ENCODE measurements at places on chromosomes 5 and 9. TPM values are rescaled to one million over a fixed set of nuclear protein-coding genes. Genes with fewer than 3 reads are reported as not detected.
A peak's percentile ranks its signal among the peaks of the same experiment; 100 is the strongest.

- DNase-seq, result no peak
Observed at GRCh38 chr5:58946230-58946629, 363.4 kb downstream of the RAB3C start.

- no peak for DNase-seq
Observed at GRCh38 chr9:89801341-89801740, 196.5 kb downstream of the GADD45G start.

DNA sequence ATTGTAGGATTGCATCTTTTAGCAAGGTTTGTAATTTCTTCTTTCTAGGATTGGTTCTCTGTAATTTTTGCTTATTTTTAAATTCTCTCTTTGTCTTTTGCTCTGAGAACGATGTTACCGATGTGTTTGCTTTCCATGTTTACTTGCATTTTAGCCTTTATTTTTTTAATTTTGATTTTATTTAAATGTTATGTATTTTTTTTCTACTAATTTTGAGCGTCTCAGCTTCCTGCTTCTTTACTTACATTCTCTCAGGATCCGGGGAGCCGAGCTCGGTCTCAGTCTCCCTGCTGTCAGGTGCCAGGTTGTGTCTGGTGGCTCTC lies 20.9 kb downstream of the ANXA2R start:
- DNase-seq, result no peak

DNA sequence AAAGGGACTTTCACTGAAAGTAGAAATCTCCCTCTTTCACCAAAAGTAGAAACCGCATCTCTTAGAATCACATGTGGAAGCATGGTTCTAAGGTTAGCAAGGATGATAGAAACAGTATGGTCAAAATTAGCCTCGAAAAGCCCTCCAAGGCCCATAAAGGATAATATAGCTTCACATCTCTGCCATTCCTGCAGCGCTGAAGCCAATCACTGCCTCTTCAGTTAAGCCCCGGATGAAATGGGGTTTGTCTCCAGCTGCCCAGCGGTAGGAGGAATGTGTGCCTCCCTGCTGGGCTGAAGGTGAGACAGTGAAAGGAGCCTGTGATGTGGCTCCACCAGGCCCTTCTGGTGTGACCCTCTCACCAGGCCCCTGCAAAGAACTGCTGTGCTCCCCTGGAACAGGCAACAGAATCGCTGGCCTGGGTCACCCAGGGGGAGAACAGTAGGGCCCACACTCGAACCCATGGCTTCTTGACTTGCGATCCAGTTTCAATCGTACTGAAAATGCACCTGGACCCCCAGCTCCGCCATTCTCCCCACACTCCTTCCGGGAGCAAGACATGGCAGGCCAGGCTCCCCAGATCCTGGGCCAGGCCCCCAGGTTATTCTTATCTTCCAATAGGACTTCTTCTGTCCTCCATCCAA lies 47.2 kb downstream of the CAMK2A start:
- no peak for DNase-seq

DNA sequence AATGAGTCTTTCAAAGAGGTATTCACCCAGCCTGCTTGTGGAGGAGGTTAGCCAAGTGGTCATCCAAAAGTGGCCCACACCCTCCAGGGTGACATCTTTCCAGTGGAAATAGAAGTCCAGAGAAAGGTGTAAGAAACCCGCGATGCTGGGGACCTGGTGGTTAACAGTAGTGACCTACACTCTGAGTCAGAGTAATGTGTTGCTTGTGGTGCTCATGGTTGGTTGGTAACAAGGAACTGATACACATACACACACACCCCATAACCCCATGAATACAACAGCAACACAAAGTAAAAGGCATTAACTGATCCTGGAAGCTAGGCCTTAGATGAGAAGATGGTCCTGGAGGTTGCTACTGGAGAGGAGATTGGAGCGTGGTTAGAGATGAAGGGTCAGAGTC lies 26.9 kb downstream of the MRPS30 start:
- DNase-seq, result no peak

DNA sequence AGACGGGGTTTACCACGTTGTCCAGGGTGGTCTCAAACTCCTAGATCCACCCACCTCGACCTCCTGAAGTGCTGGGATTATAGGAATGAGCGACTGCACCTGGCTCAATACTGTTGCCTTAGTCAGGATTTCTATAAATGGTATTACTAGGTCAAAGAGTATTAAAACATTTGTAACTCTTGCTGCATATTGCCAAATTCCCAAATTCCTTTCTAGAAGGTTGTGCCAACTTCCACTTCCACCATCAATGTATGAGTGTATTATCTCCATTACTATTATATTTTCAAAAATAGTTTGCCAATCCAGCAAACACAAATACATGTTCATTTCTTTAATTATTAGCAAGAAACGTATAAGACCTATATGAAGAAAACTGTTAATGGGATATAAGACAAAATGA lies 10.6 kb downstream of the PTGR1 start:
- DNase-seq, result no peak

DNA sequence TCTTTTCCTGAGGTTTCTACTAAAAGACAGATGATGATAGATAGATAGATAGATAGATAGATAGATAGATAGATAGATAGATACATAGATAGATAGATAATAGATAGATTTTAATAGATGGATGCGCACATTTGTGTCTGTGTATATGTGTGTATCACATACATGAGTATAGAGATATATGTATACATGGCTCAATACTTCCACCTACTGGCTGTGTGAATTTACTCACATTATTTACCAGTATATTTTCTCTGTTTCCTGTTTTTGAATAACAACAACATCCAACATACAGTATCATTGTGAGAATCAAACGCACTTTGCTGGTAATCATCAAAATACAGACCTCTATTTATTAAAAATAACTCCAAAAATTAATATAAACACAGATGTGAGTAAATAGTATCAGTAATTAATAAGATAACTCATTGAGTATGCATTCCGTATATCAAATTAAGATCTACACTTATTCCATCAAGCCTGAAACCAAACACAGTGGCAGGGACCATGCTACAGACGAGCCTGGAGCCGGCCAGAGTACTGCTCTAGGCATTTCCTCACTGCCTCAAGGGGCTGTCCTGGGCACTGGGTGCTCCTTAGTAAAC lies 338.0 kb downstream of the SEMA5A start:
- peak; percentile 73 for DNase-seq

DNA sequence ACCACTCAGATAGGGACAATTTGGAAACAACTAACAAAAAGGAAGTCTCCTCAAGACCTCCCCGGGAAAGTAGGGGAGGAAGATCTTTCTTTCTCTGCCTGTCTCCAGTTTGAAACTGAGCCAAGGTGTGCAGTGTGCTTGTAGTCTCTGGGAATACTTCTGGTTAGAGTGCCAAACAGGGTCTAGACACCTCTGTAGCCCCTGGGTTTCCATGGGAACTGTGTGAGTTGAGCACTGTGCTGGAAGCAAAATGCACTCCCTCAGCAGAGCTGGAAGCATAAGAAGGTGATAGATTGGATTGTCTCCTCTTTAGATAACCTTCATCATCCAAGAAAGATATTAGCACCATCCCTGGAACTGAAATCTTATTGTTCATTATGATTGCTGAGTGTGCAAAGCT lies 129.2 kb upstream of the TNPO1 start:
- no peak for DNase-seq

DNA sequence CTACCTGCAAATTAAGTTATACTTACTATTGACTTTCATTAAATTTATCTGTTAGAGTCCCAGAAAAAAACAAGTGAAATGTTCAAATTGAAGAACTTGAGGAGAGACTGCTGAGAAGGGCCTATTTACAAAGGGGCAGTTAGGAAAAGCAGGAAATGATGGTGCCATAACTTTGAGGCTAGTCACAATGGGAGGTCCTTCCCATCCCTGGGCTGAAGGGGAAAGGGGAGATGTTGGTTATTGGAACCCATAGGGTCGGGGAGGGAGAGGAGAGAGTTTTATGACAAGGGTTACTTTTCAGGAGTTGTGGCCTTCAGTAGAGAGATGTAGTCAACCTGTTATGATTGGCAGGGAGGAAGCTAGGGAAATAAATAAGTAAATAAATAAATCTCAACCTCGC lies 169.1 kb downstream of the DMRT2 start:
- no peak for DNase-seq

DNA sequence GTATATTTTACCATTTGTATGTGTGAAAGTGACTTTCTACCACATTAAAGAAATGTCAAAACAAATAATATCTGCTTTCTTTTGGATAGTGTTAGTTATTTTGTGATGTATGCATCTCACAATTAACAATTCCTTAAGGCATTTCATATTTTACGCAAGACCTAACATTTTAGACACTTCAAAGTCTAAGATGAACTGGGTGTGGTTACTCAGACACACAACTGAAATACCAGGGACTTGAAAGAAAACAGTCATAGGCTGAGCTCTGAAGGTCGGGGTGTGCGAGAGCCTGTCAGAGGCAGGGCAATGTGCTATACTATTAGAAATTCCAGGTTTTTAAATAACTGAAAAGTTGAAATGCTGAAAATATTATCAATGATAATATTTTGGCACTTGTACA lies 44.5 kb upstream of the ZNF622 start:
- no peak for DNase-seq

GRCh38 chr5:14767735-14768507 lies 103.4 kb downstream of the OTULIN start:
- peak; percentile 32 for DNase-seq

- DNase-seq, result no peak
Observed at GRCh38 chr9:16215353-16215680, 655.2 kb downstream of the BNC2 start.

DNA sequence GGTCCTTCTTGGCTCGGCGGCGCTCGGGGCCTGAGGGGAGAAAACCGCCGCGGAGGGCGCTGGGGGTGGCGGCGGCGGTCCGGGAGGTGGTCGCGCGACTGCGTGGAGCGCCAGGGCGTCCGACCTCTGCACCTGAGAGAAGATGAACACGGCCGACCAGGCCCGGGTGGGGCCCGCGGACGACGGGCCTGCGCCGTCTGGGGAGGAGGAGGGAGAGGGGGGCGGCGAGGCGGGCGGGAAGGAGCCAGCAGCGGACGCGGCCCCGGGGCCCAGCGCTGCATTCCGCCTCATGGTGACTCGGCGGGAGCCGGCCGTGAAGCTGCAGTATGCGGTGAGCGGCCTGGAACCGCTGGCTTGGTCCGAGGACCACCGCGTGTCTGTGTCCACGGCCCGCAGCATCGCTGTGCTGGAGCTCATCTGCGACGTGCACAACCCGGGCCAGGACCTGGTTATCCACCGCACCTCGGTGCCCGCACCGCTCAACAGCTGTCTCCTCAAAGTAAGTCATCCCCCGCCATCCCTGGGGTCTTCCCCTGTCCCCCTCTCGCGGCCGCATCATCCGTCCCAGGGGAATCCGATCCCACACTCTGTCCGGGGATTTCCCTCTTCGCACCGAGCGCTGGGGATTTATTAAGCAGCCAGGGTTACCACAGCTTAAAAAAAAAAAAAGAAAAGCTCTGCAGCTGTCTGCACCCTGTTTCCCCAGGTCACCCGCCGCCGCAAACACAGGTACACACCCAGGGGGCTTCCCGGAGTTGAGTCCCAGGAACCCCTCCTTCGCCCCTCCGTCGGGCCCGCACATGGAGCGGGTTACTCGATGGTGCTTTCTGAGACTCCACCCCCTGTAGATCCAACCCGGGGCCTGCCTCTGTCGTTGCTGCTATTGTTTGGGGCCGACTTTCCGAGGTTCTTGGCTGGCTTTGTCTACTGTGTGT lies at the start of gene GTF3C4:
GTF3C4 (plus strand) TSS at position 8 of the 935 bp plus-strand sequence; CDS start at position 143, 135 bp downstream.
- DNase-seq, result peak; percentile 45

DNA sequence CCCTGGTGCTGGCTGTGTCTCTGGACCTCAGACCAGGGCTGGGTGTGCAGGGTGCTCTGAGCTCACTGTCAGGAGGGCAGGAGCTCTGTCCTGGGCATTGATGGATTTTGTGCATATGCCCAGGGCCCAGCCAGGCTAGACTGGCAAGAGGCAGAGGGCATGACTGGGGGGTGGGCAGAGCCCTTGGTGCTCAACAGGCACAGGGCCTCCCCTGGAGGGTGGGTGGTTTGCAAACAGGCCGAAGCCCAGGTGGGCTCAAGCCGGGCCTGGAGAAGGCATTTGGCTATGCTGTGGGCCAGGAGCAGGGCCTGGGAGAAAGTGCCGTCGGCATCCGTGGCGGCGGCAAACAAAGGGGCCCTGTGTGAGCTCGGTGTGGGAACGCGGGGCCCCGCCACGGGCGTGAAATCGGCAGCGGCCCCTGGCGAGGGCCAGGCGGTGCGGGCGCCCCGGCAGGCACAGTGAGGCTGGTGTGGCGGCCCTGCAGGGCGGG lies 1.9 kb upstream of the NRARP start:
- DNase-seq, result no peak

DNA sequence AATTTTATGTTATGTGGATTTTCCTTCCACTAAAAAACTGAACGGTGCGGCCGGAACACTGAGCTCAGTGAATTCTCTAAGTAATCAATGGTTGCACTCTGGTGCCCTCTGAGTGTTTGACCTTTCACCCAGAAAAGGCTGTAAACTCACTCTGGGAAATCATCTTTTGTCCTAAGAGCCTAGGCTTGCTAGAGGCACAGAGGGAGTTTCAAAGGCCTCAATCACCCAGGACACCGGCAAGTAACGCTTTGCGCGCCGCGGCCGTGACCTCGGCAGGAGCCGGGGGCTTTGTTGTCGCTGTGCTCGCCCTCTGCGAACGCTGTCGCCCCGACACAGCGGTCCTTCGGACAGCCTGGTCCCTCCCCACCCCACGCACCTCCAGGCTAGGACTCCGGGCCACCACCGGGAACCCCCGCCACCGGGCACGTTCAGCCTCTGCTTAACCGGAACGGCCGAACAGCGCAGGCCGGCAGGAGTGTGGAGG lies 703 bp downstream of the ISCA1 start:
- DNase-seq, result peak; percentile 56

DNA sequence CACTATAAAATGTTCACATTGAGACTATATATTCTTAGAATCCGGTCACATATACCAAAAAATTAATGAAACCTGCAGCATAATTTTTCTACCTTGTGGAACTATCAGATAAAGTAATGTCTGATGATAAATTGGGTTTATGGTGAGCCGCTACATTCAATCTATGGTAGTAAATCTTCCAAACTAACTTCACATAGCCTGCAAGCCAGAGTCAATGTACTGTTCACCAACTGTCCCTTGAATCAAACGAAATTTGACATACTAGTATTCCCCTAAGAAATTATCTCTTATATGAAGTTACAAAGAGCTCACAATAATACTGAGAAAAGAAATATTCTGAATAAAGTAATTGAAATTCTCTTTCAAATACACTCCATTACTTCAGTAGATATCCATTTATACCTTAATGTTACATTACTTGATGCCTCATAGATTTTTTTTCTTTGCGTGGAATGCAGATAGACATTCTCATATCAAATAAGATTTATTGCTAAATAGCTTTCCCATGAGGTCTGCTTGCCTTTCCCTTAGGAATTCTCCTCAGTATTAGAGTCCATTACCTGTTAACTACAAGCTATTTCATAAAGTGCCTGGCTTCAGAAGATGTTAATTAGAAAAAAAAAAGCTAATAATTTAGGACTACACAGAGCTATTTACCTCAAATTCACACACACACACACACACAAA lies 169.5 kb downstream of the PTPRD start:
- no peak for DNase-seq

- no peak for DNase-seq
Observed at GRCh38 chr9:131889437-131890251, 149.8 kb upstream of the RAPGEF1 start.

Gene PTPRD
- total RNA-seq, result not detected

Gene SLC6A7
- total RNA-seq, result 0.76 TPM

Gene SPACA9
- 1.4 TPM for total RNA-seq

Gene GDA
- total RNA-seq, result 34.1 TPM

Gene PCDHA13
- not detected for total RNA-seq

Gene RGS14
- 48.9 TPM for total RNA-seq

Gene MEF2C
- total RNA-seq, result 0.08 TPM

Gene TNC
- total RNA-seq, result 0.46 TPM

Gene OGN
- not detected for total RNA-seq

Gene NDST1
- total RNA-seq, result 11.0 TPM

Gene UBE2QL1
- total RNA-seq, result not detected

Gene GPR21
- total RNA-seq, result not detected
